ENCODE measurements at places on chromosomes 4 and X.

DNA sequence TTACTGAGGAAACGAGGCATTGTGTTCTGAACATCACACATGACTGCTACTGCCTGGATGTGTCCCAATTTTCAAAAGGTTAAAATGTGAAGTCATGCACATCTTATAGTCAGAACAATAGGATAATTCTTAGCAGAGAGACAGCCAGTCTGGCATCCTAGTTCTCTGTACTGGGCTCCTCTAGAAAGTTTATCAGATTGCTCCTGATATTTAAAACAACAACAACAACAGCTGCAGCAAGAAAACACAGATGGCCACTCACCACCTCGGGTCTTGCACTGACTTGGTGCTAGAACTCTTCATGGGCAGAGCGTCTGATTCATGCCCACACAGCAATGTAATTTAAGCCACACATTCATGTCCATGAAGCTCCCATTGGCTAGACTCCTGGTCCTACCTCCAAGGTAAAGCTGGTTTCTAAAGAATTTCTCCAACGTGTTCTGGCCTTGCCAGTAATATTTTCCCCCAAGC, 33.3 kb upstream of the SLC2A9 start:
- DNase-seq = no peak

DNA sequence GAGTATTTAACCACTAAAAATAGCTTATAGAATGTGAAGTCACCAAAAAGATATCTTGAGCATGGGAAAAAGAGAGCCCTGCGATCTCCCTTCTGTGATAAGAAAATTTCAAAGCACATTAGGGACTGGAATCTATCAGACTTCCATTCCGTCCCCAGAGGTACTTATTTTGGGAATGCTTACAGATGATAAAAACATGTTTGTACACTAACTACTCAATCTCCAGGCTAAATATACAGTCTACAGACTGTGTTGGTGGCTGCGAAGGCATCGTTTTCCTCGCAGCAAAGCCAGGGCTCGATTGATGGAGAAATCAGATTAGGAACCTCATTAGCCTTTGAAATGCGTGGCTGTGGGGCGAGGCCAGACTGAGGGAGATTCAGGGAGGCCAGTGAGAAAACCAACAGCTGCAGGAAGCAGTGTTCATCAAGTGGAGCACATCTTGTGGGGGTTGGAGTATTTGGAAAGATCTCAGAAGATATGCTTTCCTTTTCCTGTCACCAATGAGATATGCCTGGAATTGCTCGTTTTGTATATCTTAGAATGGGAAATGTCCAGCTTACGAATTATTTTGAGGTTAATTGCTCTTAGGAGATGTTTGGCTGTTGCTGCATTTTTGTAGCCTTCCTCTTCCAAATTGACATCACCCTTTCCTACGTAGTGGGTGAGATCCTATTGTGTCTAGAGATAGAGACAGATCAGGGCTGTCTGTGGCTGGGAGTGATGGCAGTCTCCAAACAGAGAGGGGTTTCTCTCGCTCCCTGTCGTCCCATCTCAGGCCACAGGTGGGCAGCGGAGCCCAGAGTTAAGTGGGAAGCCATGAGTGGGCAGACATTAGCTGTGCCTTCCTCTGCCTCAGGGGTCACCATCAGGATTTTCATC, 224.9 kb upstream of the FAT1 start:
- DNase-seq = no peak

DNA sequence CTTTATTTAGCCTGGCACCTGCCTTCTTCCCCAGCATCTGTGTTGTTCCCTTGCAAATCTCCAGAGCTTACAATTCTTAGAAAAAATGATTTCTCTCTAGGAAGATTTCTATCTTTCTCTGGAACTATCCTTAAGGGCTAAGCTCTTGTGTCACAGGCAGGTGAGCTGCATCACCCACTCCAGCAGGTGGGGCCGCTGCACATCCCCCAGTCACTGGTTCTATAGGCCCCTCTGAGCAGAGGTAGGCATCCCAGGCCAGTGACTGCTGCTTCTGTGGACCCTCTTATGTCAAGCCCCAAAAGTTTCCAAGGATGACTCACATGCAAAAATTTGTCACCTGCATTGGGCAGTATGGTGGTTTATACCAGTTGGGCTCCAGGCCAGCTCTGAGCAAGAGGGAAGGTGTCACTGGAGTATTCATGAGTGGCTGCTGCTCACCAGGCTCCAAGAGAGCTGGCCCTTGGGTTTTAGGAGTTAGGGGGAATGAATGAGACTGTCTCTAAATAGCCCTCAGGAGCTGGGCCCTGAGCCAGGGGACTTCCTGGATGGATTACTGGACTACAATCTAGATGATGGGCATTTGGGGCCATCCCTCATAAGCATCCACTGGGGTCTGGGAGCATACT, 208.1 kb upstream of the EOLA2 start:
- DNase-seq = no peak

- DNase-seq = peak; percentile 74
These were observed at the start of gene HSPA4L for GRCh38 chr4:127782275-127783025. Gene HSPA4L, plus strand, starts transcription at chr4:127782322. Its CDS starts 229 bp downstream, at chr4:127782551.

GRCh38 chrX:32176510-32176909, 1034.8 kb downstream of the DMD start:
- DNase-seq = no peak

DNA sequence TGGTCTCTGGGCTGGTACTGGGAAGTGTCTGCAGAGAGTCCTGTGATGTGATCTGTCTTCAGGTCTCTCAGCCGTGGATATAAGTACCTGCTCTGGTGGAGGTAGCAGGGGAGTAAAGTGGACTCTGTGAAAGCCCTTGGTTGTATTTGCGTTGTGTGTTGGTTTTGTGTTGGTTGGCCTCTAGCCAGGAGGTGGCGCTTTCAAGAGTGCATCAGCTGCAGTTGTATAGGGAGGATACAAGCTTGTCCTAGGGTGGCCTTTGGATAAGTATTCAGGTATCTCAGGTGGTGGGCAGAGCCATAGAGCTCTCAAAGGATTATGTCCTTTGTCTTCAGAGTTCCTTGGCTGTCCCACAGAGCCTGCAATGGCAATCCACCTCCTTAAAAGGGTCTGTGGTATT, 111.6 kb downstream of the MAGEB17 start:
- no peak for DNase-seq

DNA sequence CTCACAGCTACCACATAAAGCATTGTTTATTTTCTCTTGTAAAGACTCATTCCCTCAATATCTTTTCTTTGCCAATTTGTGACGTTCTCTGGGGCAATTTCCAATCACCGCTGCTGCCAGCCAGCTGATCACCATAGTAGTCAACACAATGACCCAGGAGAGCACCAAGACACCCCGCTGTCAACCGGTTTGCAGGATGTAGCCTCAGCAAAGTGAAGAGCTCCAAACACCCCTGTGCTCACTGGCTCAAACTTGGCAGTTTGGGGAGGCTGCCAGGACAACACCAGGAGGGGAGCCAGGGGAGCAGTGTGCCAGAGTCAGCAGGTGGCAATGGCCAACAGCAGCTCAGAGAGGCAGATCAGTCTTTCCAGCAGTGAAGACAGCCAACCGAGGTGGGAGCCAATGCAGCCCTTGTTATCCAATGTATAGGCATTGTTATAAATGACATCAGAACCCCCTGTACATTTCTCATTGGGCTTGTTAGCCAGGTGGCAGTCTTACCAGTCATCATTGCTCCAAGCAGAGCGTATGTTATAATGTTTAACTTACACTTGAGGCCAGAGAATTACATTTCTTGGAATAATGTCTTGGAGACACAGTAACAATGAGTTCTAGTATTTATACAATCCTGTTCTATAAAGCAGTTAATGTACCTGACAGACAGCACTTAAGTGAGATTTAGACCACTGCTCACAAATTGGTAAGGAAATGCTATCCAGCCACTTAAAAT, 274.9 kb upstream of the GK2 start:
- peak; percentile 5 for DNase-seq

- no peak for DNase-seq
These were observed 878.7 kb upstream of the TENM3 start for GRCh38 chr4:181364504-181364903.

GRCh38 chrX:97597954-97598353, 714.2 kb downstream of the RPA4 start:
- no peak for DNase-seq

DNA sequence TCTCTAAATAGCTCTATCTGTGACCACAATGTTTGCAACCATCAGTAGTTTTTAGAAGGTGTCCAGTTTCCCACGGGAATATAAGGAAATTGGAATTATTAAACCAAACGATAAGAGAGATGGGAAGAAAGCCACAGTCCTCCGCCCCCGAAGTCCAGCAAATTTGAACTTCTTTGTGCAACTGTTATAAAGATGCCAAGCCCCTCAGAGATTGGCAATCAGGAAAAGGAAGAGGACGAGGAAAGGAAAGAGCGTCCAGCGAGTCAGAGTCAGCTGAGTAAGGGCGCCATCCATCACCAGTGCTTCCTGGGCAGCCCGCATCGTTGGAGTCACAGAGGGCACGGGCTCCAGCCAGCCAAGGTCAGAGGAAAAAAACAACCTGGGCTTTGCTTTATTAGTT, 35.7 kb downstream of the LDB2 start:
- no peak for DNase-seq

- peak; percentile 83 for DNase-seq
These were observed 66.0 kb upstream of the C4orf54 start for GRCh38 chr4:99723612-99724011.

- no peak for DNase-seq
These were observed 107.4 kb downstream of the KDM6A start for GRCh38 chrX:44980403-44980802.

- DNase-seq = no peak
These were observed 118.2 kb downstream of the NAF1 start for GRCh38 chr4:163048447-163048846.

DNA sequence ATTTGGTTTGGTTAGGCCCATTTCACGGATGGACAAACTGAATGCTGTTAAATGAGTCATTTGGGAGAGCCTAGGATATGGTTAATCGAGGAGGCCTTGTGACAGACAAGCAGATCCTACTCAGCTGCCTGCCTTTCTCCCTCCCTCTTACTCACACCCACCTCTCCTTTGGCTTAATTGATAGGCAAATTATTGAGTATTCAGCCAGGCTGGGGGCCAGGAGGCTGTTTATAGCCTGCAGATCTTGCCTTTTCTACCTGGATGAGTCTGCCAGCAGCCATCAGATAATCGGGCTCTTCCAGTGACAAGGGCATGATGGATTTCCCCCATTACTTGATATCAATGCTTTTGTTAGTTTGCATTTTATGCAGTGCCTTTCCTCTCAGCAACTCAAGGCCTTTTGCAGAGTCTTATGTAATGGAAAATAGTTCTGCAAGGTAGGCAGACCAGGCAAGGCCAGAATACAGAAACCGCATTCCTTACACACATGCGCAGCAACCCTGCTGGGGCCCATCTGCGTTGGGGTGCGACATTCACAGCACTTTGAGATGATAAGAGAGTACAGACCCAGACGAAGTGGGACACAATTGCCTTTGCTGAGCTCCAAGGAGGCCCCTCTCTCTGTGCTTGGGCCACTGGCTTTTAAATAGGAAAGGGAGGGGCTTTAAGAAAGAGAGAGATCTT, 96.2 kb upstream of the ATP6AP2 start:
- no peak for DNase-seq

DNA sequence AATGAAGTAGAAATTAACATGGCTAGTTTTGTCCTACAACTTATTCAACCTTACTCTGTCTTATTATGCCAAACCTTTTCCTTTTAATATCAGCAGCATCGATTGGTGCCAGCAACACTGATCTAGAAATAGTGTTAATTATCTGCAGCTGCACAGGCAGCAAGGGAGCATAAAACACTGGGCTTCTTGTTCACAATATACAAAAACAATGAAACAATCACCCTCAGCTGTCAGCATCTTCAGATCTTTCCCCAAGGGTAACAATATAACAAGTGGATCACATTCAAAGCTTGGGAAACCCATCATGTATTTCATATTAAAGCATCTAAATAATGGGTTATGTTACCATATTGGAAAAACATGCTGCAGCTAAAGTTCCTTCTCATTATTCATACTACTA, 238.1 kb downstream of the SPOCK3 start:
- no peak for DNase-seq

GRCh38 chr4:171235521-171235920, 577.7 kb upstream of the GALNTL6 start:
- DNase-seq = no peak

DNA sequence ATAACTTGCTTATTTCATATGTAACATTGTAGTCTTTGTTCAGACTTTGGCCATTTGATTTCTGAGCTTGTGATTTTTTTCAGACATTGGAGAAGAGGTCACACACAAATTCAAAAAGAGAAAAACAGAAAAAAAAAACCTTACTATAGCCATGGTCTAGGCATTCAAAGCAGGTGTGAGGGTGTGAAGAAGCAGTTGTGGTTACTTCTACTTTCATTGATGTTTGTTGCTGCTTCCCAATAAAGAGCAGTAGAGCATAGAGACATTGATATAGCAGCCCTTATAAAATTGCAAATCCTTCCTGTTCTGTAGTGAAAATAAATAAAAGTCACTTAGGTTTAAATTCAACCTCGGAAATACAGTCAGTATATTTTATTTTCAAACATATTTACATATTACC, 671.6 kb downstream of the GRXCR1 start:
- DNase-seq = no peak

GRCh38 chr4:8547912-8548730, 32.1 kb upstream of the GPR78 start:
- DNase-seq = no peak

- DNase-seq = no peak
These were observed 89.5 kb upstream of the ARX start for GRCh38 chrX:25105221-25105620.
